ENCODE measurements at places on chromosomes 12 and 14. TPM values are rescaled to one million over a fixed set of nuclear protein-coding genes. Genes with fewer than 3 reads are reported as not detected.

DNA sequence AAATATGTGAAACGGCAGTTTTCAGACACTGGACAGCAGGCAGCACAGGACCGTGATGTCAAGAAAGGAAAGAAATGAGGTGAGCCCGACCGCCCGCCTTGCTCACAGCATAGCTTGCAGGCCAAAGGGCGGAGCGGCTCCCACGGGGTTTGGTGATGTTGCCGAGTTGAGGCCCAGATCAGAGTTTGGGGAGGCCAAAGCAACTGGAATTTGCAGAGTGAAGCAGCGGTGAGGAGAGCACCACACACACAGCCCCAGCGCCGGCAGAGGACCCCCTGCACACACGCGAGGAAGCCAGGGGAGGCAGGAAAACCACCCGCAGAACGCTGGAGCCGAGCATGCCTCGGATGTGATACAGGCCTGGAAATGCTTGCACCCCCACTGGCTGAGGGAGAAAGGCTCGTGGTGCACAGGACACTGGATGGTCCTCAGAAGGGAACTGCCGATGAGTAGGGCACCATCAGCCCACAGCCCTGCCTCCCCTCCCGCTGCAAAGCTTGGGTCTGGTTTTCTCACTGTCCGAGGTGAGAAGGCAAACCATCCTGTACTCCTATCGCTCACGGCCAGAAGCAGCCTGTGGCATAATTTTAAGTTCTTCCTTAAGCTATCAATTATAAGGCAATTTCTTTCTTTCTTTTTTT is 25.7 kb upstream of the PLD4 start:
- no peak for DNase-seq

DNA sequence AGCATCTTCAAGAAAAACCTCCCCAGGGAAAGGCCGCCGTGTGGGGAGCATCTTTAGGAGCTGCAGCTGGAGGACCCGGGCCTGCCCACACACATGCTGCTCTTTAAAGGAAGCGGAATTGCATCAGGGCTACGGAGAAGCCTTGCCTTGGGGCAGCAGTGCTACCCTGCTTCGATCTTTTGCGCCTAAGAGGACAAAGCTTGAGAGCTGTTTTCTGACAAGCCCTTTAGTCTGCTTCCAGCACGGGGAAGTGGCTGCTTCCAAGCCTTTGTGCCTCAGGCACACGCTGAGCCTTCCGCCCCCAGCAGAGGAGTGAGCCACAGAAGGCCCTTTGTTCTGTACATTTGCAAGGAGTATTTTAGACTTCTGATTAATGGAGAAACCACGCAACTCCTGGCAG is 31.5 kb downstream of the COA8 start:
- no peak for DNase-seq

DNA sequence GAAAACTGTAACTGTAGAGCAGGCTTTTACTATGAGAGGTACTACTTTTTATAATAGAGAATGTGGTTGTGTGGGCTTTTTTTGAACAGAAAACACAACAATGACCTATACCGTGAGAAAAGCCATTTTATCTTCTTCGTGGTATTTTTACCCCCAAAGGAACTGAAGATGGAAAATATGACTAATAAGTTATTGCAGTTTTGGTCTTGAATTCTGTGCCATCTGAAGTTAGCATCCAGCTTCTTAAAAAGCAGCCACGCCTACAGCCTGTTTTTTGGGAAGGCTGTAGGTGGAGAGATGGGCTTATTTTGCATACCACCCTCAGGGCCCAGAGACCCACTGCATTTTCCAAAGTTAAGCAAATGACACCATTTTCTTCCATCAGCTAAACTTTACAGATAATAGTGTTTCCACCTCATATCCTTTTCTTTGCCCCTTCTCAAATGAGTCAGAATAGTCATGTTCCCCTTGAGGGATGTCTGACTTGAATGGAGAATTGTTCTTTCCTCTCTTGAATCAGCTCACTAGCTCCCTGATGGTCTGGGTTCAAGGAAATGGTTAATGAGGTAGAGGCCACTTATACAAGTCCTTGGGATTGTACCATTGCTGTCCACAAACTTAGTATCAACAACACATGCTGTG is 53.0 kb downstream of the TBC1D30 start:
- DNase-seq = no peak

DNA sequence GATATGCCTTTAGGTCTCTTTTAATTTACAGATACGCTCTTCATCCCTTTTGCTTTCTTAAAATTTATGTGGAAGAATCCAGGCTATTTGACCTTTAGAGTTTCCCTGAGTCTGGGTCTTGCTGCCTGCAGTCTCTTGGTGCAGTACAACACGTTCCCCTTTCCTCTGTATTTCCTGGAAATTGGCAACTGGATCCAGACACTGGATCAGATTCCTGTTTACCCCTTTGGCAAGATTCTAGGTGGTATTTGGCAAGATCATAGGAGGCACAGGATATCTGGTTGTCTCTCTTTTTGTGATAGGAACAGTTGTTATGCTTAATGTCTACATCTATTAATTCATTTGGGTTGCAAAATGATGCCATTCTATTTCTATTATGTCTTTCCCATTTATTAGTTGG is 187.8 kb upstream of the ARHGAP5 start:
- DNase-seq = no peak

DNA sequence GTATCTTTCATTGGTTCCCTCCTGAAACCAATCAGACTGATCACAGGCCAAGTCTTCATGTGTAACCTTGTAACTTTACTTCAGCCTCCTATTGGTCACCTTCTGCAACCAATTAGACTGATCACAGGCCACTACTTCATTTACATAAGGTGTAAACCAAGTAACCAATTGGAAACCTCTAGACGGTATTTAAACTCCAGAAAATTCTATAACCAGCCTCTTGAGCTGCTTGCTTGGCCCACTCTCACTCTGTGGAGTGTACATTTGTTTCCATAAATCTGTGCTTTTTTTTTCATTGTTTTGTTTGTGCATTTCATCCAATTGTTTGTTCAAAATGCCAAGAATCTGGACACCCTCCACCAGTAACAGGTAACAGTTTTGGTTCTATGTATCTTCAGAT is 47.5 kb downstream of the EIF2S3B start:
- DNase-seq = no peak

DNA sequence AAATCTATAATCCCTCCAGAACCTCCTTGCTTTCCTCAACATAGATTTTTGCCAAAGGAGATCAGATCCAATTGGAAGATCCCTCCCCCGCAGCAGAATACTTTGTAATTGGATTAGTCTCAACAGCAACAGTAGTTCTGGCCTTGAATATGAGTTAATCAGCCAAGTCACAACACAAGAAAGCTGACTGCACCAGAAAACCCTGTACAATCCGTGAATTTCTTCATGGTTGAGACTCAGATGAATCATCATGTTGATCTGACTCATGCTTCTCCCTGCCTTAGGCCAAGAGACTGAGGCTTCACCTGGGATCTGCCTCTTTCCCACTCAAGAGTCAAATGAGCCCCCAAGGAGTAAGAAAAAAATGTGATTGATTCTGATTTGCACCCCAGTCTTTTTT is 3.0 kb upstream of the METTL17 start:
- DNase-seq = no peak

- no peak for DNase-seq
These were observed 49.6 kb downstream of the MYRFL start for GRCh38 chr12:69874606-69875005.

DNA sequence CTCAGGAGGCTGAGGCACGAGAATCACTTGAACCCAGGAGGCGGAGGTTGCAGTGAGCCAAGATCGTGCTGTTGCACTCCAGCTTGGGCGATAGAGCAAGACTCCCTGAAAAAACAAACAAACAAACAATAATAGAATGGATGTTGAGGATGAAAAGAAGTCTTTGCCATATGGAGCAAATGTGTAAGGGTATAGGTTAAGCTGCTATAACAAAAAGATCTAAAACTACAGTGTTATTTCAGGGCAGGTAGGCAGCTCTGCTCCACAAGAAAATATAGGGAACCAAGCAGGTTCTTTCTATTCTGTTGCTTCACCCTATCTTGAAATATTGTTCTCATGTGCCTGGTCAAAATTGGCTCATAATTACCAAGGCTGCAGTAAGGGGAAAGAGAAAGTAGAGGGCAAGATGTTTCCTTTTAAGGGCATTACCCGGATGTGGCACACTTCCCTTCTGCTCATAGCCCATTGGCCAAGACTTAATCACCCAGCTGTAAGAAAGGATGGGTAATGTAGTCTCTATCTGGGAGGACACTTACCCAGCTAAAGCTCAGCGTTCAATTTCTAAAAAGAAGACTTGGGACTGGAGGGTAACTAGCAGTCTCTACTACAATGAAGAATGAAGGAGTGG is 23.5 kb downstream of the SDSL start:
- DNase-seq = no peak

DNA sequence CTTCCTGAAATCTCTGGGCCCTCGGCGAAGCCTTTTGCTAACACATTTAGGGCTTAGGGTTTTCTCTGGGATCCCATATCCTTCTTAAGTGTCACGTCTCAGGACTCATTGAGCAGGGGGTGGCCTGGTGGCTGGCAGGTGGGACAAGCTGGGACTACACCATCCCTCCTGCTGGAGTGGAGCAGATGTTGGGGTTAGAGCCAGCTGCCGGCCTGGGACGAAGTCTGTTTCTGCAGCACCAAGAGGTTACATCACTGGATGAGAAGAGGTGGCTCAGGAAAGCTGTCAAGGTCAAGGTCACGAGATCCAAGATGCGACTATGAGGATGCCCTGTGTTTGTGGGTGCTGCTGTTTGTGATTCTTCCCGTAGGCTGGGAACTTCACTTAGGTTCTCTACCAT is 16.3 kb downstream of the SMCO2 start:
- no peak for DNase-seq

GRCh38 chr12:110581931-110582275 is 1.2 kb downstream of the PPTC7 start:
- DNase-seq = no peak

DNA sequence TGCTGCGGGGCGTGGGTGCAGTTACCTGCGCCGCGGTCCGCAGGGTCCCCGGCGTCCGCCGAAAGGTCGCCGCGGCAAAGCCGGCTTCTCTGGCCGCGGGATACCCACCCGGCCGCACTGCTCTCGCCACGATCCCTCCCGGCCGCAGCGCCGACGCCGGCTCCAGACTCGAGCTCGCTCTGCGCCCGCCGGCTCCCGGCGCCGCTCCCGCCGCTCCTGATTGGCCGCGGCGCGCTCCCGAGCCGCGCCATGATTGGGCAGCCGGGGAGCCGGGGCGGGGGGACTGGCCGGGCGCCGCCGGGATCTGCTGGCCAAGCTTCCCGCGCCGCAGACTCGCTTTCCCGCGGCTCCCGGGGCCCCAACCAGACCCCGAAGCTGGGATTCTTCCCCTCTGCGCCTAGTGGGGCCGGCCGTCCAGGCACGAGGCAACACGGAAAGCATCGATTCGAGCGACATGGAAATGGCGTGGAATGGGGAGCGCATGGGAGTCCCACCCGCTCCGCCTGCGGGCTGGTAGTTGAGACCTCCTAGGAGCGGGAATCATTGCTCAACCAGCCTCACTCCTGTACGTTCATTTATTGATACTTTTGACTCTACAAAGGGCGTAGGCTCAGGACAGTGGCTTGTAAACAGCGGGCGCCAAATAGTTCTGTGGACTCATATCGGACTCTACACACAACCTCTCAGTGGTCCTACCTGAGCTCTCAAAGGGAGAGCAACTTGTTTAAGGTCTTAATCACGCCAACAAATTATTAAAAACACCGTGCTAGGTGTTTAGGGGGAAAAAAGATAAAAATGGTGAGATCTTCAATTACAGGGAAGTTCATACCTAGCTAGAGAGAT is 36.4 kb upstream of the STON2 start:
- peak; percentile 81 for DNase-seq

- DNase-seq = no peak
These were observed 148.8 kb downstream of the TMEM30B start for GRCh38 chr14:61132336-61132735.

DNA sequence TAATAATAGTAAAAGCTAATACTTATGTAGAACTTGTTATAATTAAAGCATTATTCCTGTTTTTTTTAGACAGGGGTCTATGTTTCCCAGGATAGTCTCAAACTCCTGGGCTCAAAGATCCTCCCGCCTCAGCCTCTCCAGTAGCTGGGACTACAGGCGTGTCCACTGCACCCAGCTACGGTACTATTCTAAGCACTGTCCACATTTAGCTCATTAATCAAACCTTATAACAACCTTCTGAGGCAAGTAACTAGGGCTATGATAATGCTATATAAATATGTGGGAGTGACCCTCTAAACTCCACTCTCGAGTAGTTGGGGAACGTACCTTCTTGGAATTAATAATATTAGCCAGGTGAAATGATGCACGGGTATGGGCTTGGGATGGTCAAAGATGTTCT is 60.7 kb upstream of the NR2C1 start:
- DNase-seq = no peak

GRCh38 chr14:20760950-20761349 is 7.3 kb upstream of the EDDM3B start:
- no peak for DNase-seq

The TMTC1 gene
- 33.2 TPM for total RNA-seq

The VTI1B gene
- total RNA-seq = 115 TPM

Measured in cardiac septum (tissue), 1 donor.